ENCODE measurements at places on chromosomes 4 and X.
A peak's percentile ranks its signal among the peaks of the same experiment; 100 is the strongest.

DNA sequence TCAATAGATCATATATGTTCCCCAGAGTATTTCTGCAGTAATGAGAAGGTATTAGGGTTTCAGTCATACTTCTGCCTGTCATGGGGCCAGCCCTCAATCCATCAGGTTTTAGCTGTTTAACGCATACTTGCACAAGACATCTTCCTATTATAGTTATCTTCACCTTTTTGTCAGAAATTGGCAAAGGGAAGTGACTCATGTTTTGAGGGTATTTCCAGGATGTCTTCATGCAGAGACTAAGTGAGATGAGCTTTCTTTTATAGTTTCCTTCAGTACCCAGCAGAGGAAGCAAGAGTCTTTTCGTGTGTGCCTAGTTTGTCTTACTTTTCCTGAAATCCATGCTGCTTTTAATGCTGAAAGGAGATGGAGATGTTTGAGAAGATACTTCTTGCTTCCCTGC, 9.5 kb downstream of the CSTF2 start:
- peak; percentile 8 for DNase-seq

- DNase-seq: no peak
Measured at GRCh38 chr4:155419266-155419665, 42.5 kb upstream of the MAP9 start.

GRCh38 chrX:46572340-46572936, 1.1 kb upstream of the CHST7 start:
- peak; percentile 24 for DNase-seq

GRCh38 chr4:38086151-38086848, 126.1 kb downstream of the PTTG2 start:
- DNase-seq: no peak

GRCh38 chr4:111641813-111642579, 503.3 kb upstream of the FAM241A start:
- no peak for DNase-seq

GRCh38 chr4:165720411-165721082, 152.5 kb upstream of the TLL1 start:
- no peak for DNase-seq
